ENCODE measurements at places on chromosomes 7 and 10.

DNA sequence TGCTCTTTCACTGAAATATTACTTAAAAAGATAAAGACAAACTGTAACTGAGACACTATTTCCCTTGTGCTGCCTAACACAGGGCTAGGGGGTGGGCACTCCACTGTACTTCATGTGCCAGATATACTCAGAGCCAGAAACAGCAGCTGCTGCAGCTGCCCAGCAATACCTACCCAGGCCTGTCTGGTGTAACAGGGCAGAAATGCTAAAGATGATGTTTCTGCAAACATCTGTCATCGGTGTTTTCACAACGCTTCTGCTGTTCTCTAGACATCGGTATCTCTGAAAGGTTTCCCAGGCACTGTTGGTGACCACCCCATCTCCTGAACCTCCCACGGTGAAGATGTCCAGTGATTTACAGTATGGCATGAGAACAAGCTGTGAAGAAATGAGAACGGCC lies 42.7 kb downstream of the LAMB1 start:
- no peak for DNase-seq

- no peak for DNase-seq
These were observed 106.2 kb downstream of the SNX10 start for GRCh38 chr7:26397796-26398426.

DNA sequence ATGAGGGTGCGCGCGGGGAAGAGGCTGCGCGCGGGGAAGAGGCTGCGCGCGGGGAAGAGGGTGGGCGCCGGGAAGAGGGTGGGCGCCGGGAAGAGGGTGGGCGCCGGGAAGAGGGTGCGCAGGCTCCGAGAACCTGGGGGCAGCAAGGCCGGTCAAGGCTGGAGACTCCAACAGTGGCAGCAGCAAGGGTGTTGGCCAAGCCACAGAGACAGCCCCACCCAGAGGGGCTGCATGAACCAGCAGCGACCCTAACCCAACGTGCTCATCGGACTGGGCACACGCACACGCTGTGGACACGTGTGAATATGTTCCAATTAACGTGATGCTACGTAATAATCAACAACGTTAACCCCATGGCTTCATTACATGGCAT lies 48.8 kb downstream of the DIP2C start:
- DNase-seq = no peak

DNA sequence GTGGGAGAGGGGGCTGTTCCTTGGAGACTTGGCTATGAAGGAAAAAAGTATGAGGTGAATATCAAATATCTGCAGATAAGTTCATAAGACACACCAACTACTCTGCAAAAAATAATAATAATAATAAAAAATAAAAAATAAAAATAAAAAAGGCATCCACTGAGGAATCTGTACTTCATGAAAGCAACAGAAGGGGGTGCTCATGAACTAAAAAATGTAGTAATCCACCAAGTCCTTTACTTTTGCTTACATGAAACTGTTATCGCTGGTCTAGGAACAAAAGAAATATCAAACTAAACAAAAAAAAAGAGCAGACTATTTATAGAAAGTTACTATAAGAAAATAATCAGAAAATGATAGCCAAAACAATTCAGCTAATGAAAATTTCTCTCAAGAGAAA lies 579.0 kb downstream of the PHTF2 start:
- no peak for DNase-seq

GRCh38 chr10:125448596-125448995 lies 234.4 kb downstream of the TEX36 start:
- DNase-seq = no peak

DNA sequence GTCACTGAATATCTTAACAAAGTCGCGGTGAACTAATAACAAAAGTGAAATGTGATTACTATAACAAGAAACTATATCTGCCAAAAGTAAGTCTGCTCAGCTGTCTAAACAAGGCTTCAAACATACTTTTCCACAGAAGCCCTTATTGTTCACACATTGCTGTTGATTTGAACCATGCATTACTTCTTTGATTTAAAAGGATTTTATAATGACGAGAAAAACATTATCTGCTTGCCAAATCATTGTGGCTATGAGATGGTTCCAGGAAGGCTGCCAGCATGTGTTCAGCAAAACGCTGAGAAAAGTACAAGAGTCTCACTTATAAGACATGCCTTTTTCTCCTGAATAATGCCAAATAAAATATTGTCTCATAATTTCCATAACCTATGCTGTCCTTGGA lies 24.4 kb downstream of the RNF133 start:
- DNase-seq = no peak

DNA sequence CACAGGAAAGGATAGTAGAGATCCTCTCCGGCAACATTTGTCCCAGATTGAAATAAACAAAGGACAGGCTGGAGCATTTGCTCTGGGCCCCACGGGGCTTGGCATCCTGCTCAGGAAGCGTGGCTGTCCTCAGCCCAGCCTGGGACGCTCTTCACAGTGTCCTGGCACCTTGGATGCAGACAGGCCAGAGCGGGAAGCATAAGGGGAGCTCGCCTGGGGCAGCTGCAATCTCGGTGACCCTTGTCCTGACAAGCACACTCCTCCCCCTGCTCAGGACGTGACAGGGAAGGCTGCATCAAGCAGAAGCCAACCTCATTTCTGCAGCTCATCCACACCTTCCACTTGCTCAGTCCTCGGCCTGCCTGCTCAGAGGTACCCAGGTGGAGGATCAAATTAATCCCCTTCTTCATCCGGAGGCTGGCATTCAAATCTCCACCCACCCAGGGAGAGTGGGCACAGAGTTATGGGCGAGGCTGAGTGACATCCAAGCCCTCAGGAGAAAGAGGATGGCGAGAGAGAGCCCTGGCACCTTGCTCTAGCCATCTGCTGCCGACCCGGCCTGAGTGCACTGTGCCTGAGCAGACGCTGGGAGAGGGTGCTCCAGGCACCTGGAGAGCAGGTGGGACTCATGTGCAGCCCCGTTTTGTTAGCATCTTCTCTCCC lies 47.6 kb downstream of the ABRAXAS2 start:
- DNase-seq = no peak

DNA sequence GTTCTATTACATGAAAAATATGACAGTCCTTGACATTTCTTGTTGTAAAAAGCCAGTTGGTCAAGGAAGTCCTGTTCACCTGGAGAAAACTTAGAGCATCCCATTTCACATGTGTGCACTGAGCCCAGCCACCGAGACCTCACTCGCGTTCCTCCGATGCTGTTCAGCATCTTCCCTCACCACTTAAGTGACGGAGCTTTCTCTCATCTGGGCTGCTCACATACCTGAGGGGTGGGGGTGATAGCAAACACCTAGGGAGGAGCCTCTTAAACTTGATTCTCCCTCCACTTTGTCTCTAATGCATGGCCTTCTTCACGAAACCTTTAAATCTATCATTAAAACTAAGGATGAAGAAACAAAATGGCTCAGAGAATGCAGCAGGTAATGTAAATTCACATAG lies 950.2 kb downstream of the GATA3 start:
- no peak for DNase-seq

- no peak for DNase-seq
These were observed 212.5 kb upstream of the HDAC9 start for GRCh38 chr7:18283045-18283444.

DNA sequence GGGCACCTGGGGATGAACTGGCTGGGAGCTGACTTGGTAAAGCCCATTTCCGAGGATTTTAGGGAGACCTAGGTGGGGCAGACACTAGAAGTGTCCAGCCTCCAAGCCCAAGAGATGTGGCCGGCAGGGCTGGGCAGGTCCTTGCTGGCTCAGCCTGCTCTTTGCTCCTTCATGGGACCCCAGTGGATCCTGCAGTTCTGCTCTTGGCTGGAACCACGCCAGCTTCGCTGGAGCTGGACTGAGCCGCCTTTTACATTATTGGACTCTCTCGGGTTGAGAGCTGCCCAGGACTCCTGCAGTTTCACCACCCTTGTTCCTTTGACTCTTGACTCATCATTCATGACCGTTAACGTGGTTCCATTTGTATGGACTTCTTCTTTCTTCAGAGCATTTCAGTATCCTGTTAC lies 5.7 kb downstream of the PPIF start:
- DNase-seq = no peak

DNA sequence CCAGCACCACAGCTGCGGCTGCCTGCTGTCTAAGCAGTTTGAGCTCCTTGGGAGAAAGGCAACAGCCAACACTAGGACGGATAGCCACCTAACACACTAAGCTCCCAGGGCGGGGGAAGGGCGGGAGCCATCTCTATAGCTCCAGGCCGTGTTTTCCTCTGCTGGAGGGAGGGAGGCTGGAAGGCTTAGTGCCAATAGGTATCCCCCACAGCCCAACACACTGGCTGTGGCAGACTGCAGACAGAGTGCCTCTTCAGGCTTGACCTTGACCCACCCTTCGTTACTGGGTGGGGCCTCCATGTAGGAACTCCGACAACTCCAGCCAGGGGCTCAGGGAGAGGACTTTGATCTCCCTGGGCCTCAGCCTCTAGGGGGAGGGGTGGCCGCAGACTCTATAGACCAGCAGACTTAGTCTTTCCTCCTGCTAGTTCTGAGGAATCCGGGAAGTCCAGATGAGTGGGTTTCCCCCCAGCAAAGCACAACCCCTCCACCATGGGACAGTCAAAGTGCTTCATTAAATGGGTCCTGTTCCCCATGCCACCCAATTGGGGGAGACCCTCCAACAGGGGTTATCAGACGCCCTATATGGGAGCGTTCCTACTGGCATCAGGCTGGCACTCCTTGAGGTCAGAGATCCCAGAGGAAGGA lies 314.4 kb upstream of the MKI67 start:
- no peak for DNase-seq

DNA sequence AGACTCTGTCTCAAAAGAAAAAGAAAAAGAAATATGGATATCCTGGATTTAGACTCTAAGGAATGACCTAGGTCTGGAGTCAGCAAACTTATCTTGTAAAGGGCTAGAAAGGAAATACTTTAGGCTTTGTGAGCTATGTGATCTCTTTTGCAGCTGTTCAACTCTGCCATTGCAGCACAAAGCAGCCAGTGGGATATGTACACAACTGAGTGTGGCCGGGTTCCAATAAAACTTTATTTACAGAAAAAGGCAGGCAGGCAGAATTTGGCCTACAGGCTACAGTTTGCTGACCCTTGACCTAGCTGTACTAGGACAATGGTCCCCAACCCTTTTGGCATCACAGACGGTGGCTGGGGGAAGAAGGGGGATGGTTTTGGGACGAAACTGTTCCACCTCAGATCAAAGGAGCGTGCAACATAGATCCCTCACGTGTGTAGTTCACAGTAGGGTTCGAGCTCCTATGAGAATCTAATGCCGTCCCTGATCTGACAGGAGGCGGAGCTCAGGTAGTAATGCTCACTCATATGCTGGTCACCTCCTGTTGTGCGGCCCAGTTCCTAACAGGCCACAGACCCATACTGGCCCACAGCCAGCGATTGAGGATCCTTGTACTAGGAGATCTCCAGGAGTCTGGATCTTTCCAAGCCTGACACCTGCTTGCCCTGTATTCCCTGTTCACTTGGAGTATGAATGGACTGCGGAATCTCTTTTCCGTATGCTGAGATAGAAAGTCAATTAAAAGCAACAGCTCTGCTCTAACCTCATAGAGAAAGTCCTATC lies 63.0 kb downstream of the CUL1 start:
- no peak for DNase-seq

DNA sequence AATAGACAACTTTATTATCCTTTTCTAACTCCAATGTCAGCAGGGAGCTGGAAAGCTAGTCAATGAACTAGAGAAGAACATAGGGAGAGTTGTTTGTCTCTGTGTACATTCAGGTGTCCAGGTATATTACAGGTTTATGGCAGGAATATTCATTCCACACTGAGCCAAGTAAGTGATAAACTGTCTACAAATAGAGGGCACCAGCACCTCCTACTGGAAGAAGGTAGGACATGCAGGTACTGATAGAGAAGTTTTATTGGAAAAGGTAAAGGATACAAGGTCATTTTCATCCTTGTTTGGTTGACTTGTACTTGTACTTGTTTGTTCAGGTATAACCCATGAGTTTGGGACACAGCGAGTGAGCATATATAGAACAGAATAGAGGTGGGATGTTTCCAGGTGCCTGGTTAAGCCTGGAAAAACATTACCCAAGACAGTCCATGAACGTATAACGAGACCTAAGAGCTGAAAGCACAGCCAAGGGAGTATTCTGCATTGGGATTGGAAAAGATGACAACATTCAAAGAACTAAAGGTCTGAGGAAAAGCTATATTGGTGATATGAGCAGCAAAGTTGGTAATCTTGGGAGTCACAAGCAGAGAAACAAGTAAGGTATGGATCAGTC lies 61.4 kb upstream of the PPP1R3C start:
- DNase-seq = no peak
